ENCODE measurements at places on chromosomes 1 and 21.

- no peaks in the 10 kb centered on the region for H3K4me1 ChIP-seq
- H3K27ac ChIP-seq, result no peak overlapping the region
- no peaks in the 10 kb centered on the region for H3K36me3 ChIP-seq
- no peaks in the 10 kb centered on the region for H3K27me3 ChIP-seq
- H3K4me3 ChIP-seq, result no peak overlapping the region
These were observed 54.5 kb downstream of the TNFSF4 start for GRCh38 chr1:173152598-173152997.

GRCh38 chr1:106277786-106278185 is 778.7 kb upstream of the PRMT6 start:
- H3K4me3 ChIP-seq, result no peak overlapping the region
- H3K27ac ChIP-seq, result no peak overlapping the region
- no peaks in the 10 kb centered on the region for H3K27me3 ChIP-seq

DNA sequence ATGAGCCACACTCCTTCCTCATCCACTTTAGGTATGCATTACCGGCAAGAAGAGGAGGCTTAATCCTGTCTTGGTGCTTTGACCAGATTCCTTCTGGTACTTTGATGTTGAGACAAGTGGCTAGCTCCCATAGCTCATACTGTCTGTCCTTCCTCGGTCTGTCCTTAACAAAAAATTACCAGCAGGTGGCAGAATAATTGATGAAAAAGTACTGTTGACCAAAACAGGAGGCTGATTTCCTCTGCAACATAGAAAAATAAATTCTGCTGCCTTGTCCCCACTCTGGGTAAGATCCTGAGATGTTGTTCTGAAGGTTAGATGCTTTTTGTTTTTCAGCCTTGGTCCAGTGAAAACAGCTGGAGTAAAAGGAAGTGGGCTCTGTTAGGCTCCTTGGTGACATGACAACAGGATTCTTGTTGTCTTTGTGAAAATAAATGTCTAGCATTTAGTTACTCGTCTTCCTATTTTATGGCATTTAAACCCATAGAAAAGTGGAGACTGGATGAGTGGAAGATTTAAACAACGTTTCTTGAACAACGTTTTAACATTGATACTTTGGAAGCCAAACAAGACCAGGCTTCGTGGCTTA is 11.2 kb upstream of the HJV start:
- peaks cover 40% of the 10 kb centered on the region for H3K4me1 ChIP-seq
- H3K4me3 ChIP-seq, result no peak overlapping the region
- no peaks in the 10 kb centered on the region for H3K27me3 ChIP-seq
- H3K27ac ChIP-seq, result no peak overlapping the region
- no peak for ATAC-seq
- no peaks in the 10 kb centered on the region for H3K36me3 ChIP-seq

DNA sequence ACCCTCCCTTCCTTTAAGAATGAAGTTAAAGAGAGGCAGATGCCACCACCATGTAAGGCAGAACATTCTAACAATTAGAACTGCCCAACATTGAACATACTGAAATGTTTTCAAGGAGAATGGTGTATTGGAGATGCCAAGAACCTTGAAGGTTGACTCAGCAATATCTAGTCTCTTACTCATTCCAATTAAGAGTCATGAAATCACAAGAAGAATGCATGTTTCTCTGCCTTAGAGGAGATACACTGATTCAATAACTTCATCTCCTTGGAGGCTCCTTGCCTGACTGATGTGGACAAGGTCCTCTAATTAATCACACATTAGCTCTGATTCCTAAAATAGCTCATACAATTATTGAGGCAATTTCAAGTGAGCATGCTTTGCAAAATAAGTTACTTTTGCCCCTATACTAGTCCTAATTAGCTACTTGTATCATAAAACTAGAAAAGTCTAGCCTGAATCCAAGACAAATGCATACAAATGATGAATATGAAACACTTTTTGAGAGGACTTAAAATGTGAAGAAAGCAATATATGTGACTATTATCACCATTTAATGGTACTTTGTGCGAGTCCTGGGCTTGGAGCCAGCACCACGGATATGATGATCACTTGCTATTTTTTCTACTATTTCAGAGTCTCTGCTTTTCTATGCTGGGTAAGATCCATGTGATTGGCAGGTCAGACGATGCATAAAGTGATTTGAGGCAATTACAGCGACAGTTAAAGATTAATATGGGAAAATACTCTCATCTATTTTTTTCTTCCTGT is 114.5 kb downstream of the DSCAM start:
- ATAC-seq, result no peak
- H3K4me3 ChIP-seq, result no peak overlapping the region
- H3K4me1 ChIP-seq, result no peaks in the 10 kb centered on the region
- no peak overlapping the region for H3K27ac ChIP-seq

GRCh38 chr1:179298952-179299351 is 5.4 kb downstream of the SOAT1 start:
- no peak overlapping the region for H3K27ac ChIP-seq
- no peak overlapping the region for H3K4me3 ChIP-seq
- peaks cover 5% of the 10 kb centered on the region for H3K4me1 ChIP-seq
- H3K36me3 ChIP-seq, result peaks cover 16% of the 10 kb centered on the region

DNA sequence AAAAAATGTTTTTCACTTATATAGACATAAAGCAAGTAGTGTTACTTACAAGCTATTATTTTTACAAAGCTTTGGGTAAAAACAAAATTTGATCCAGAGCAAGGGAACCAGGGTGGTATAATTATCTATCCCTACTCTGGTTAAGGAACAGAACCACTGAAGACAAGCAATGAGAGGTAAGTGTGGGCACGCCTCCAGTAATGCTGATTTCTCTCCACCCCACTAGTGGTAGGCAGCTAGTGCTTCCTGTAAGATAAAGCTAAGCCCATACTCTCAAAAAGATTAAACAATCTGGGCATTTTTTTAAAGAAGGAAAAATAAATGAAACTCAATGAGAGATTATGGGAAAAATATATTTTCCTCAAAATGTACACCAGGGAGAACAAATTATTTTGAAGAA is 22.1 kb downstream of the TFB2M start:
- ATAC-seq, result no peak
- no peak overlapping the region for H3K4me3 ChIP-seq
- peaks cover 99% of the 10 kb centered on the region for H3K36me3 ChIP-seq
- H3K4me1 ChIP-seq, result no peaks in the 10 kb centered on the region

DNA sequence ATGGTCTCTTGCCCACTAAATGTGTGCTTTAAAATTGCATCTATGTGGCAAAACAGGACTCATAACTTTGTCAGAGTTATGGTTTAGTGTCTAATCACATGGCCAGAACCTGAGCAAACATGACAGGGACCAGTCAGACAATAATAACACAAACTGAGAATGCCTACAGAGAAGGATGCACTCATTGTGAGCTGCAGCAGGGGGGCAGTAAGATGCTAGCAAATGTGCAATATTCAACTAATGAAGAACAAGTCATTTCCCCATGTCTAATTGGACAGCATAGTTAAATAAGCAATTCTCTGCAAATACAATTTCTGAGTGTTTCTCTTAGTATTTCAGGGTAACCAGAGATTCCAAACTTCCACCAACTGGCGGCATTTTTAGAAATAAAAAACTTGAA is 30.8 kb downstream of the SPAG17 start:
- no peak for ATAC-seq
- no peak overlapping the region for H3K4me3 ChIP-seq
- no peaks in the 10 kb centered on the region for H3K27me3 ChIP-seq
- H3K36me3 ChIP-seq, result no peaks in the 10 kb centered on the region

DNA sequence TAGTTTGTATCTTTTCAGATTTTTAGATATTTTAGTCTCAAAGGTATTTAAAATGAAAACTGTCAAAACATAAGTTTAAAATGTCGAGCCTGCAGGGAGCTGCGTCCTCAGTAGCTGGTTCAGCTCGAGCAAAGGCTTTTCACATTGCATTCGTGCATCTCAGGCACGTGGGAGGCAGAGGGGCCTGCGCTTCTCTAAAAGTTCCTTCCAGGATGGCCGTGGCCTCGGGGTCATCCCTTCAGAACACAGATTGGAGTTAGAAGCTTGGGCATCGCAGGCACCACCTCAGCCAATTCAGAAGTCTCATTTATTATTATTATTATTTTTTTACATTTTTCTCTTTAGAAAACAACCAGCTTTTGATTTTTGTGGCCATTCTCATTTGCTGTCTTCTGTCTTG is 66.9 kb upstream of the DIP2A start:
- H3K4me3 ChIP-seq, result no peak overlapping the region
- no peak overlapping the region for H3K27ac ChIP-seq
- no peaks in the 10 kb centered on the region for H3K27me3 ChIP-seq
- ATAC-seq, result no peak

Measured in gastroesophageal sphincter (tissue), 4 donors.